ENCODE measurements at places on chromosomes 4 and X.

- no peak for DNase-seq
Measured at GRCh38 chr4:17098401-17098800, 200.0 kb upstream of the LDB2 start.

DNA sequence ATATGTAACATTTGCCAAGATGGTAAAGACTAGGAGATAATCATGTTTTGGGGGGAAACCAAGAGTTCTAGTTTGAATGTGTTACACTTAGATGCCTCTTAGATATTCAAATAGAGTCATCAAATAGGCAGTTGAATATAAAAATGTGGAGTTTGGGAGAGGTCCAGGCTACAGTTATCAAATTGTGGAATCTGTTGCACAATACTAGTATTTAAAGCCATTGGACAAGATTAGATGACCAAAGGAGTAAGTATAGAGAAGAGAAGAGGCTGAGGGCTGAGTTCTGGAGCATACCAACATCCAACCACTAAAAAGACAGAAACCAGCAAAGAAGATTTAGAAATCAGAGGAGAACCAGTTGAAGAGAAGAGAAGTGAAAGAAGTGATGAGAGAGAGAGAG lies 72.7 kb downstream of the NAA11 start:
- DNase-seq: no peak

DNA sequence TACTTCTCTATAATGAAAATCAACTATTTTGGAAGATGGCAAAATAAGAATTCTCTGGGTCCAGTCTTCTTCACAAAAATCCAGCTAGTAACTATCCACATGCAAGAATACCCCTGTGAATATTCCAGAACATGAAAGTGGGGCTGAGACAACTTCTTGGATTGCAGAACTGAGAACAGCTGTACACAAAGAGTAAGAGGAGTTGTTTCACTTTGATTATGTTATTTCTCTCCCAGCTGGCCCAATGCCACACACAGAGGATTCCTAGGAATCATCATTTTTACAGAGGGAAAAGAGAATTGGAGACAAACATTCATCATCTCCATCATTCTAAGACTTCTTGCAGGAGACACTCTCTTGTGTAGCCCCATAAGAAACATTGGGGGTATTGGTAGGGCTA lies 782.2 kb upstream of the LCORL start:
- DNase-seq: no peak

GRCh38 chrX:130179170-130179569 lies 7.4 kb downstream of the RAB33A start:
- no peak for DNase-seq

GRCh38 chrX:87626996-87627395 lies 109.4 kb downstream of the KLHL4 start:
- DNase-seq: no peak

- no peak for DNase-seq
Measured at GRCh38 chrX:71563921-71564320, 14.3 kb upstream of the GCNA start.

DNA sequence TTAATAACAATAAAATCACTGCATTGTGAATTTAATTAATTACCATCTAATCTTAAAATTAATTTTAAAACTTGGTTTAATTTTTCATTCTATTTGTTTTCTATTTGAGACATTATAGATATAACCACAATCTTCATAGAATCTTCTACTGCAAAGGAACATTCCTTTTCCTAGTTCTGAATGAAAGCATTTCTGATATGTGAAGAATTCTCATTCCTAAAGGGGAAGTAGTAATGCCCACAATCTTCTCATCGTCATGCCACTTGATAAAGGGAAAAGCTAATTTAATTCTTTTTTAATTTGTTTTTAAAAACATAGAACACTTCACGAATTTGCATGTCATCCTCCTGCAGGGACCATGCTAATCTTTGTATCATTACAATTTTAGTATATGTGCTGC lies 23.7 kb downstream of the MGARP start:
- DNase-seq: no peak

DNA sequence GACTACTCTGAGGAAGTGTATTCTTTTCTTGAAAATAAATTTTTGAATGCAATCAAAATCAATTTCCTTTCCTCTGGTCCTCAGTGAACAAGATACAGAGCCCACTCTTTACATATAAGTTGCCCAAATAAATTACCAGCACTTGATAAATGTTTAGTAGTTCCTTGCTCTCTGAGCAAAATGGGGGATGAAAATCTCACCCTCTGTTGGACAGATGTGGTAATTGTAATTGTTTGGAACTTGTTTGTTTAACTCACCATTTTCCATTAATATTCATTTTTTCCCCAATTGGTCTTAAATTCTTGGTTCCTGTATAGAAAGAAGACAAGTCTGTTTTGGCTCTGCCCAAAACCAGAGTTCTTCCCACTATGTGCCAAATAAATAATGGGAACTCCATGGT lies 146.3 kb downstream of the LDB2 start:
- no peak for DNase-seq

- DNase-seq: peak; percentile 48
Measured at GRCh38 chrX:78104447-78105176, 564 bp downstream of the PGK1 start.

- DNase-seq: no peak
Measured at GRCh38 chr4:17092736-17093437, 194.4 kb upstream of the LDB2 start.

Data from NCI-H526 treated with DMSO at 0.1 percent for 48 hours (cell line).